CD4-positive, alpha-beta T cell treated with Interleukin-2 at 100 ng/mL for 4 hours (primary cell): ENCODE measurements at places on chromosomes 5 and 9.

GRCh38 chr9:134216961-134217360 is 52.6 kb upstream of the RNU6ATAC start:
- DNase-seq: no peak

DNA sequence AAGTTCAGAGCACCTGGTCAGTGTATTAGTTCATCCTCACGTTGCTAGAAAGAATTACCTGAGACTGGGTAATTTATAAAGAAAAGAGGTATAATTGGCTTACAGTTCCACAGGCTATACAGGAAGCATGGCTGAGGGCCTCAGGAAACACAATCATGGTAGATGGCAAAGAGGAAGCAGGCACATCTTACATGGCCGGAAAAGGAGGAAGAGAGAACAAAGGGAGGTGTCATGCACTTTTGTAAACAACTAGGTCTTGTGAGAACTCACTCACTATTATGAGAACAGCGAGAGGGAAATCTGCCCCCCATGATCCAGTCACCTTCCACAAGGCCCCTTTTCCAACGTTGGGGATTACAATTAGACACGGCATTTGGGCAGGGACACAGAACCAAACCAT is 28.8 kb upstream of the CAVIN4 start:
- DNase-seq: no peak

- DNase-seq: no peak
These were observed 243.8 kb downstream of the COX7C start for GRCh38 chr5:86861512-86861911.

GRCh38 chr5:9320652-9321051 is 225.2 kb downstream of the SEMA5A start:
- DNase-seq: no peak

- no peak for DNase-seq
These were observed 168.3 kb downstream of the PIK3R1 start for GRCh38 chr5:68383888-68384310.

- no peak for DNase-seq
These were observed 499.1 kb upstream of the MPDZ start for GRCh38 chr9:13778631-13779030.

DNA sequence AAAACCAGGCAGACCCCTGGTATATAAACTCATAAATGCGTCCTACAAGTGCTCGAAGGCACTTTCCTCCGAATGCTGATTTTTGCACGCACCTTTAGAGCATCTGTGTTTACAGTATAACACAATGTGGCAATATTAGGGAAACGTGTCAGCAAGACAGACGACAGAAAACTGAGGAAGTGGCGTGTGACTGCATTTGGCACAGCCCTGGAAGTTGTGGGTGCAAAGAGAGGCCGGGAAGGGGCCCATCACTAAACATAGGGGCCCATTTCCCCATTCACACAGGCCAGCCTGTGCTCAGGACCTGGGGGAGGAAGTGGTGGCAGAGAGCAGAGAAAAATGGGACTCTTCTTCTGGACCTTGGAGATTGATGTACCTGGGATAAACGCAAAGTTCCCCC is 48.2 kb downstream of the RASGEF1C start:
- DNase-seq: no peak

DNA sequence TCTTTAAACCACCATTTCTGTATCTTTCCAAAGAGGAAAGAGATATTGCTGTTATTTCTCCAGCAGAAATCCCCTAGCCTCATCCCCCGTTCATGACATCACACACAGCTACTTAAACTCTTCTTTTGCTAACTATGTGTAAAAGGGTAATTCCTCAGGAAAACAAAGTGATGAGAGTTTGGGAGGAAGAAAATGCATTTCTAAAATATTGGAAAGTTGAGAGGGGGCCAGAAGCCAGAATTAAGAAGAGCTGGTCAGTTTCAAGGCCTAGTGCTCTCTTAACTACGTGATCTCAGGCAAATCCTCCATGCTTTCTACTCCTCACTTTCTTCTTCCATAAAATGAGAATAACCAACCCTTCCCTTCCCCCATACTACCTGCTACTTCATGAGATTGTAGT is 109.4 kb downstream of the LIFR start:
- DNase-seq: no peak

GRCh38 chr9:133961226-133962165 is 30.6 kb downstream of the VAV2 start:
- no peak for DNase-seq

DNA sequence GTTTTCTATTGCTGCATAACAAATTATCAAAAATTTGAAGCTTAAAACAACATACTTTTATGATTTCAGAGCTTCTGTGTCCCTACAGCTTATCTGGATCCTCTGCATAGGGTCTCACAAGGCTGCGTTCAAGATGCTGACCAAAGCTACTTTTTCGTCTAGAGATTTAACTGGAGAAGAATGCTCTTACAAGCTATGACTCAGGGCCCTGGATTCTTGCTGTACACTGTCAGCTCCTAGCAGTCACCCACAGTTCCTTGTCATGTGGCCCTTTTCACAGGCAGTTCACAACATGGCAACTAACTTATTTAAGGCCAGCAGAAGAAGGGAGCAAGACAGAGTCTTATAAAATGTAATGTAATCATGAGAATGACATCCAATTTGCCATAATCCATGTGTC is 70.8 kb upstream of the FAM174A start:
- no peak for DNase-seq

- no peak for DNase-seq
These were observed 183.2 kb upstream of the TBC1D2 start for GRCh38 chr9:98438666-98439065.

DNA sequence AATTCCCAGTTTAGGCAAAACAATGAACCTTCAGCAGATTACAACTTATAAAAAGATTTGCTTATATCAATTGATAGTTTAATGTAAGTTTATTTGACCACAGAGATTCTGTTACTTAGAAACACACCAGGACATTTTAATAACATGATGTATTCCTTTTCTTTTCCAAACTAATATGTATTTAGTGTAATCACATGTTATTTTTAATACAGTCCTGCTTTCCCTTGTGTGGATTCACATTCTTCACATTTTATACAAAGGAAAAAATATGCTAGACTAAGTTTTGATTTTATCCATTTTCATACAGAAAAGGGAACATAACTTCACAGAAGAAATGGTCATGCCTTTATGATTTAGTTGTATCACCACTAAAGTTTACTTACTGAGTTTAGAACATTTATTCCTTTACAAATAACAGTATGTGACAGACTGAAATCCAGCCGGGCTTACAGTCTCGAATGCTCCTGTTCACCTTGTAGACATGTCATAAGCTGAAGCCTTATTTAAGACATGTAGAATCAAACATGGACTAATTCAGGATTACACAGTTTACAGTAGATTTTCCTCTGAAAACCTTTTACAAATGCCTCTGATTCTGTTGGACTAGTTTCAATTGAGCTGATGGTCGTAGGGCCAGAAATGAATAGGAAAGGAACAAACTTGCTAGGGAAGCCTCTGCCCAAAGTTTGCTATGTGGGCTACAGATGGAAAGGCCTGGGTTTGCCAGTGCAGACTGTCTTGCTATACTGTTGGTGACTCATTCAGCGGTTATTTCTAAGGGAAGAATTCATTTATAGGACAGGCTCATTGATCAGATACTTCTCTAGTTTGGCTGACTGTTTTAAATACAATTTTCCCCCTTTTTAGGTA is 6.6 kb upstream of the ASPN start:
- no peak for DNase-seq

DNA sequence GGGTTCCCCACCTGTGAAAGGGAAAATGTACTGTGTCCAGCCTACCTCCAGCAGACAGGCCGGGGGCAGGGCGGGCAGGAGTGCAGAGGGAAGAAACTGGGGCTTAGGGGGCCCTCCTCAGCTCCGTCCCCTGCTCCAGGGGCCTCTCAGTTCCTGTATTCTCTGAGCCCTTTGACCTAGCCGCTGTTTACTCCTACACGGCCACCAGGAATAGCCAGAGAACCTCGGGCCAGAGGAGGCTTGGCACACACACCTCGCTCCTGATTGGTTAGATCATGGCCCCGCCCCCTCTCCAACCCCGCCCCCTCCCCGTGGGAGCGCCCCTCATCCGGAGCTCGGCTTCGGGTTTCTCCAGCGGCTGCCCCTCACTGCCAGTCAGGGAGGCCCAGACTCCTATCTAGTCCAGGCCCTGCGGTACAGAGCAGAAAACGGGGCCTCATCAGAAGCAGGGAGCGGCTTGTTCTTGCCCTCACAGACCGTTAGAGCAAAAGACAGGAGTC is 2.2 kb downstream of the ST6GALNAC6 start:
- DNase-seq: no peak

- DNase-seq: no peak
These were observed 234.8 kb downstream of the CSNK1G3 start for GRCh38 chr5:123746683-123747360.

- DNase-seq: no peak
These were observed 2.4 kb upstream of the PLEKHG4B start for GRCh38 chr5:89337-90286.

- DNase-seq: no peak
These were observed 138.9 kb downstream of the SPATA31D1 start for GRCh38 chr9:82127465-82127864.

DNA sequence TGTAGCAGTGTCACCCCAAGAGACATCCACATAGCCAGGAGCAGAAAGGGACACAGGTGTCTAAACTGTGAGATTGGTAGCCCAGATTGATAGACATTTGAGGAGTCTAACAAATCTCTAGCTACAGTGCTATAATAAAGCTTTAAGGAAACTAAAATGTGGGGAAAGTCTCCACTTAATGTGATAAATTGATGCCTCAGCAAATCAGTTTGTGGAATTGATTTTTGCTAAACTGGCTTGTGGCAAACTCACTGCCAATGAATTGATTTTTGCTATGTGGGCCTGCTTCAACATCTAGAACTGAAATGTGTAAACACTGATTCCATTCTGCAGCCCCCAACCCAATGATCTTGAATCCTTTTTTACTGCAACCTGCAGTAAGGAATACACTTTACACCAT is 16.8 kb upstream of the MAP3K1 start:
- DNase-seq: no peak

GRCh38 chr5:142874540-142874939 is 104.4 kb downstream of the ARHGAP26 start:
- no peak for DNase-seq

DNA sequence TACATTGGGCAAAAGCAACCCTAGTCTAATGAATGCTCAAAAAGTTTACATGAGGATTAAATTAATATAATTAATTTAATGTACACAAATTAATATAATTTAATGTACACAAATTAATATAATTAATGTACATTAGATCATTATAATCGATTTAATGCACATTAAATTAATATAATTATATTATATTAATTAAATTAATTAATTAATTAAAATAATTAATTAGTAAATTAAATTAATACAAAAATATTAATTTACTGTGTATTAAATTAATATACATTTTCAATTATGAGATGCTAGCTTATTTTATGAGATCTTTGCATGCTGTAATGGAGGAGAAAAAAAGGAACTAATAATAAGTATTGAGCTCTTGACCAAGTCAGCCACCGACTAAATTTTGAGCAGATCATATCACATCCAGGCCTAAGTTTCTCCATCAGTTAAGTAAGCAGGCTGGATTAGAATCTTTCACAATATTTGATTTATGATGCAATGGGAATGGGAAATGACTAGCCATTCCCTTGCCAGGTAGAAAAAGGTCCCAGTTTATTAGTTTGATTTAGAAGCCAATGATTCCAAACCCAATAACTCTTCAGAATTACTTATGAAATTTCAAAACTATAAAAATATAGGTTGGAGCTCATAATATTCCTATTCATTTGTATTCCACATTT is 533.4 kb upstream of the GRIA1 start:
- DNase-seq: no peak

- DNase-seq: no peak
These were observed 5.5 kb downstream of the FOXB2 start for GRCh38 chr9:77024776-77025545.

GRCh38 chr9:124282442-124283227 is 24.9 kb downstream of the NEK6 start:
- no peak for DNase-seq

DNA sequence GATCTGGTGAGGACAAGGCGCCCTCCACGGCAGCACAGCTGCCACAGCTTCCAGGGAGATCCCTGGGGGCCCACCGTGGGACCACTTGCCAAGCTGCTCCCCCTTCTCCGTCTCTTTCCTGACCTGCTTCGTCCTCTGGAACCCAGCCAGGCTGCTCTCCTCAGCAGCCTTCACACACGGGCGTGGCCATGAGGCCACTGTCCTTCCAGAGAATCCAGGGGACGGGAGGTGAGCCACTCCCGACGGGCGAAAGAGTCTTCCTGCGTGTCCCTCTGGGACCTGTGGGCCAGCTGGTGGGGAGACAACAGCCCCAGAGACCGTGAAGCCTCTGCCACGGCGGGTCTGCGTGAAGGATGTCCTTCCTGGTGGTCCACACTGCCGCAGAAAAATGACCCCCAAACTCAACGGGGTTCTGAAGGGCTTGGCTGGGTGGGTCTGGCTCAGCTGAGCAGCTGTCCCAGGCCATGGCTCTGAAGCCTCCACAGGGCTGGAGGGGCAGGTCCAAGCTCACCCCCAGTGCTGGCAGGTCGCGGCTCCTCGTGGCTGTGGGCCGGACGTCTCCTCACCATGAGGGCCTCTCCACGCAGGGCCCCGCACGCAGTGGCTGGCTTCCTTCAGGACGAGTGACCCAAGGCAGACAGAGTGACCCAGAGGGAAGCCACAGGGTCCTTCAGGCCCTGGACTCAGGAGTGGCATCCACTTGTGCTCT is 47.4 kb upstream of the NKD2 start:
- DNase-seq: no peak

DNA sequence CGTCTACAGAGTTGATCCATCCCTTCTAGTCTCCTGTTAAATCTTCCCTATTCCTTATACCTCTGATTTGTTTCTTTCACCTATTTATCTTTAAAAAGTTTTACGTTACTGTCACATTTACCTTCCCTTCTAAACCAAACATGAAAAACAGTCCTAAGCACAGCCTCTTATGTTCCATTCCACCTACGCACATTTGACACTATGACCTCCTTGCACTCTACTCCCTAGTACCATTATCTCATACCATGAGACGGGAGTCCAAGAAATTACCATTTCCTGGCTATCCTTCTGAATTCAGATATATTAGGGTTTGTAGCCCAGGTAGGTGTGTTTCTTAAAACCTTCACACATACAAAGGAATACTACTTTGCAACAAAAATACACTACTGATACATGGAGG is 25.1 kb downstream of the FNIP1 start:
- DNase-seq: no peak

GRCh38 chr5:156121234-156121633 is 205.7 kb upstream of the SGCD start:
- no peak for DNase-seq

GRCh38 chr5:179324760-179325295 is 20.4 kb downstream of the ADAMTS2 start:
- no peak for DNase-seq

DNA sequence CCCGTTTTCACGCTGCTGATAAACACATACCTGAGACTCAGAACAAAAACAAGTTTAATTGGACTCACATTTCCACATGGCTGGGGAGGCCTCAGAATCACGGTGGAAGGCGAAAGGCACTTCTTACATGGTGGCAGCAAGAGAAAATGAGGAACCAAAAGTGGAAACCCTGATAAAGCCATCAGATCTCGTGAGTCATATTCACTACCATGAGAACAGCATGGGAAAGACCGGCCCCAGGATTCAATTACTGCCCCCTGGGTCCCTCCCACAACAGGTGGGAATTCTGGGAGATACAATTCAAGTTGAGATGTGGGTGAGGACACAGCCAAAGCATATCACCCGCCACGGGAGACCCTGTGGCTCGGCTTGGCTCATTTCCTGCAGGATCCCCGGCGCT is 20.2 kb downstream of the EXD3 start:
- no peak for DNase-seq

- DNase-seq: no peak
These were observed 50.4 kb downstream of the EPB41L4B start for GRCh38 chr9:109270441-109270840.
